ENCODE measurements at places on chromosomes 4 and X. TPM values are rescaled to one million over a fixed set of nuclear protein-coding genes. Genes with fewer than 3 reads are reported as not detected.

Gene HPSE
- total RNA-seq = 5.3 TPM

Gene PKD2
- 9.6 TPM for total RNA-seq

Gene CAMK2D
- total RNA-seq = 33.9 TPM

Gene FREM3
- total RNA-seq = not detected

Gene NOCT
- total RNA-seq = 2.0 TPM

Gene CENPVL2
- not detected for total RNA-seq

Gene SMAD1
- not detected for total RNA-seq

GRCh38 chr4:30601070-30601865 lies 118.9 kb upstream of the PCDH7 start:
- DNase-seq = no peak

- DNase-seq = no peak
These were observed 31.1 kb downstream of the NSD2 start for GRCh38 chr4:1902243-1902642.

DNA sequence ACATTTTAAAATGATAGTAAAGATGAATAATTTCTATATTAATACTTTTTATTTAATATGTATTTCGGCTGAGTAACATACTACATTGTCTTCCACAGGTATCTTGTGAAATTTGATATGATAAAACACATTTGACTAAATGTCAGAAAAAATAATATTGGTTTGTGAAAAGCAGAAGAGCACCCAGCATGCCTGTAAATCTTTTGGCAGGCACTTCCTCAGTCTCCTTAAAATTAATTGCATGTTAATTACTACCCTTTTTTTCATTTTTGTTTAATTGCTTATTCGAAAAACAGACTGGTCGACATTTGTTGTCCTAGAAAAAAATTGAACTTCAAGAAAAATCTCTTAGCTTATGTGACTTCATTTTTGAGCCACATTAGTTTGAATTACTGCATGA lies 40.6 kb downstream of the CLCN3 start:
- no peak for DNase-seq

GRCh38 chrX:47458528-47458927 lies 24.5 kb downstream of the ZNF41 start:
- DNase-seq = peak; percentile 16

- no peak for DNase-seq
These were observed 19.4 kb downstream of the HMX1 start for GRCh38 chr4:8852118-8852704.

DNA sequence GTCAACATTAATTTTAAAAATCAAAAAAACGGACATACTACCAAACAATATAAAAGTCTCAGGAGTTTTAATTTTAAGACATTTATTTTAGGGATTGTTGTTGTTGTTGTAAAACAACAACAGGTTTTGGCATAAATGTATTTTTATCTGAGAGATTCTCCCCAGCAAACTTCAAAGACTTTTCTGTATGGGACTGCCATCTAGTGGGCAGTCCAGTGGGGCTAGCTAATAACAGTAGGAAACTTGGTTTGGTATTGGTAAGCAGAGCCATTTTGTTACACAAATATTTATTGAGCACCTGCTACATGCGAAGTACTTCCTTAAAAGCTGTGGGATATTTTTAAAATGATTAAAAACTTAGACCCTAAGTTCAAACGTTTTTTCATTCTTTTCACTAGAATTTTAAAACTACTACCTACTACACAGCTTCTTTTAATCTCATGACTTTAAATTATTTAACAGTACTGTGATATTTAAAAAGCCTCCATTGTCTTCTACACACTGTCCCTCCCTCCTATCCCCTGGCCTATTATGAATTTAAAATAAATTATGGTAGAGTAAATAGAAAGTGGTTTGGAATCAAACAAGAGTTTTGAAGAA lies 1028.4 kb upstream of the INTU start:
- no peak for DNase-seq

DNA sequence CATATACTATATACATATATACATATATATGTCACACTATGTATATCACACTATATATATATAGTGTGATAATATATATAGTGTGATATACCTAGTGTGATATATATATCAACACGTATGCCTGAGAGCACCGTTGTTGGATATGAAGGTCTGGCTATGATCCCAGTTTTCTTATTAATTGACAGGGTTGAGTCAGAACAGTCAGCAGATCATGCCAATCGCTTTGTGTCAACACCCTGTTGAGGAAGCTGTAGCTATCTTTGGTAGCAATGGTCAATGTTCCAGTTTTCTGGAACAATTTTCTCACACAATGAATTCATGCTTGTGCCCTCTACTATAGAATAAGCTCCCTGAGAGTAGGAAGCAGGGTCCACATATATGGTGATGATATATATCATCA lies 496.0 kb upstream of the AGA start:
- DNase-seq = no peak

- no peak for DNase-seq
These were observed 50.0 kb upstream of the NDST3 start for GRCh38 chr4:117984366-117984680.

- DNase-seq = no peak
These were observed 53.8 kb upstream of the HGFAC start for GRCh38 chr4:3387943-3388361.

DNA sequence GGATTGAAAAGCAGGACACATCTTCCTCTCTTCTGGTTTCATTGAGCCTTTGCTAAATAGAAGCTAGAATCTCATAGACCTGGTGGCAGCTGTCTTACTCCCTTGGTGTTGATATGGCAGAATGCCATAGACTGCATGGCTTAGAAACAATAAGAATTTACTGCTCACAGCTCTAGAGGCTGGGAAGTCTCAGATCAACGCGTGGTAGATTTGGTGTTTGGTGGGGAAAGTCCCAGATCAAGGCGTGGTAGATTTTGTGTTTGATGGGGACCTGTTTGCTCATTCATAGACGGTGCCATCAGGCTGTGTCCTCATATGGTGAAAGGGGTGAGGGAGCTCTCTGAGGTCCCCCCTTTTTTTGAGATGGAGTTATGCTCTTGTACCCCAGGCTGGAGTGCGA lies 57.6 kb upstream of the PPP2R3B start:
- DNase-seq = no peak

GRCh38 chr4:122895336-122895995 lies 26.9 kb downstream of the NUDT6 start:
- DNase-seq = no peak

- no peak for DNase-seq
These were observed 530.1 kb upstream of the SLIT2 start for GRCh38 chr4:19721587-19721986.

GRCh38 chr4:80705311-80705710 lies 325.2 kb upstream of the BMP3 start:
- DNase-seq = no peak

DNA sequence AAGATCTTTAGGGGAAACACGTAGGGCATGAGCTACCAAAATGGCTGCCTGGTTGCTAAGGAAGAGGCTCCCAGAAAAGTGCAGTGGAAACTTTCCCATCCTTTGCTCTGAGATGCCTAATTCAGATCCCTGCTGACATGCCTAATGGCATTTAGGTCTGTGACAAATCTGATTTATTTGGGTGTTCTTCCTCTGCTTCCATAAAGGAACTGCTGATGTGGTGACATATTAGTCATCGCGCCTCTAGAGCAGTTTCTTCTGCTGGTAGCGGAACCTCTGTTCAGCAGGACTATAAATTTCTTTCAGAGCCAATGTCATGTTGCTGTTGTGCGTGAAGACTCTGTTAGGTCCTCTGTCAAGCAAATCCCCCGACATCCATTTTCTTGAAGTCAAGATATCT lies 310.0 kb downstream of the PDHA2 start:
- no peak for DNase-seq

GRCh38 chr4:2079006-2079405 lies 19.9 kb downstream of the NAT8L start:
- DNase-seq = no peak

- DNase-seq = peak; percentile 39
These were observed 3.7 kb upstream of the BEX4 start for GRCh38 chrX:103211012-103211715.

DNA sequence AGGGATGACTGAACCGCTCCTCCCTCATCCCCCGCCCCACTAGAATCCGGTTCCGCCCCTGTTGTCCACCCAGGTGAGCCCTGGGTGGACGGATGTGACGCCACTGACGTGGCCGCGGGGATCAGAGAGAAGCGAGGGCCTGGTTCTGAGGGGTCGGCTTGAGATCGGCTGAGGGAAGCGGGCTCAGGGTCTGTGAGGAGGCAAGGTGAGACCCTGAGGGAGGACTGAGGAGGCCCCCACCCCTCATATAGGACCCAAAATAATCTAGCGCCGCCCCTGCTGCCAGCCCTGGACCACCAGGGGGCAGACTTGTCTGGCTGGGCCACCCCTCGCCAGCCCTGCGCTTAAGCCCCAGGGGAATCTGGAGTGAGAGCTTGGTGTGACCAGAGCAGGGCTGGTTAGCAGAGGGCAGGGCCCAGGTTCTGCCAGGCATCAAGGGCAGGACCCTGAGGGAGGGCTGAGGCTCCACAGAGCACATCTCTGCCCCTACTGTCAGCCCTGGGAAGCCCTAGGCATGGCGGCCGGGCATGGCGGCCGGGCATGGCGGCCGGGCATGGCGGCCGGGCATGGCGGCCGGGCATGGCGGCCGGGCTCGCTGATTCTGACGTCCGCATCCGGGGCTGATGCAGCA lies at the start of gene MAGEA8:
Gene MAGEA8, plus strand, starts transcription at position 103 of the 631 bp plus-strand sequence. CDS start 3,090 bp downstream, outside the sequence.
- DNase-seq = no peak

GRCh38 chrX:50971395-50971794 lies 60.9 kb downstream of the BMP15 start:
- no peak for DNase-seq

GRCh38 chr4:8332891-8333331 lies 63.4 kb downstream of the HTRA3 start:
- DNase-seq = no peak

- no peak for DNase-seq
These were observed 44.3 kb downstream of the CCNG2 start for GRCh38 chr4:77201343-77201742.

GRCh38 chr4:112219826-112220366 lies 11.7 kb upstream of the AP1AR start:
- no peak for DNase-seq

- DNase-seq = no peak
These were observed 590.8 kb downstream of the SPRY1 start for GRCh38 chr4:123987408-123987807.

- no peak for DNase-seq
These were observed 2.5 kb upstream of the CCDC149 start for GRCh38 chr4:24915121-24915922.
